IPS DF 6.9 (cell line): ENCODE measurements at places on chromosomes 7 and 10.

DNA sequence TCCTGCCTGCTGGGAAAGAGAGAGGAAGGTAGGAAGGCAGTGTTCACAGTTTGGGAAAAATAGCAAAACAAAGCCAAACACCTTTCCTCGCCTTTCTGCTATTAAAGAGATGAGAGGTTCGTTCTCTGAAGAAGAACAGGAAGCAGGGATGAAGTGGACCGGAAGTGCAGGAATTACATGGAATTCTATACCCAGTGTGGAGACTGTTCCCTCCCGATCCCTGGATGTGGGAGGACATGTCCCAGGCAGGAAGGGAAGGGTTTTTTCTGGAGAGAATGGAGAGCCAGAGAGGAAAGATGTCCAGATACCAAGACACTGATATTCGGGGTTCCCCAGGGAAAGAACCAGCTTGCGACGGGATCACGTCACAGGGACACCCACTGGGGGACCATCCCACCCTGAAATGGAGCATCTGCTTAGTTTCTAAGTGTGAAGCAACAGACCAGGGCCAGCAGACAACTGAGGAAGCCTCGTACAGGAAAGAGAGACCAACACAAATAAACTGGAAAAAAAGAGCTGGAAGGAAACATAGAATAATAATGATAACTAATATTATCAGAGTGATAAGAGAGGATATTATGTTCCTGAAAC lies 187.6 kb downstream of the PRPF18 start:
- no peak for DNase-seq

DNA sequence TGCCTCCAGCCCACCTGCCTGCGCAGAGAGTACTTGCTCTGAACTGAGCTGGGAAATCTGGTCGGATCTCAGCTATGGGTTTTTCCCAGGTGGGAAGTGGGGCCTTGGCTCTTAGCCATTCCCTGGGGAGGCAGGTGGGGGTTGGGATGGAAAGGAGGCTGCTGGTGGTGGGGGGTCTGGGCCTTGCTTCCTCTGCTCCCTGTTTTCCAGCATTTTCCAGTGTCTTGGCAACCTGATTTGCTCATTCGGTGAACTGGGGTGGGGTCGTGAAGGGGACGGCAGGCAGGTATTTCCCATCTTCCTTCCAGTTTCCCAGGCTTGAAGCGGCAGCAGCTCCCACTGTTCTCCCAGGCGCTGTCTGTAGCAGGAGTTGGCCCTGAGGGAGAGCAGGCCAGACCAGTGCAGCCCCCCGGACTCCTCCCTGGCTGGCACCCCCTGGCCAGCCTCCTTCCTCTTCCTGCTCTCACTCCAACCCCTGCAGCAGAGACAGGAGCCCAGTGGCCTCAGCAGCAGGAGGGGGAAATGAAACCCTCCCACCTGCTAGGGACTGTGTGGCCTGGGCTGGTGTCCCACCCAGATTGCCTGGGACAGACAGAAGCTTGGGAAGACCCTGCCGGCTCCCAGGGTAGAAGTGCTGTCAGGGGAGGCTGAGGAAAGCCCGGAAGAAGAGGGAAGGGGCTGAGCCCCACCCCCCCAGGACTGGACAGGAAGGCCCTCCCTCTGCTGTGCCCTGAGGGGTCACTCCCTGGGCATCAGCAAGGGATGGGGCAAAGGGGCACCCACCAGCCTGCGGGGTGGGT lies 6.6 kb downstream of the TRIM8 start:
- DNase-seq = no peak

DNA sequence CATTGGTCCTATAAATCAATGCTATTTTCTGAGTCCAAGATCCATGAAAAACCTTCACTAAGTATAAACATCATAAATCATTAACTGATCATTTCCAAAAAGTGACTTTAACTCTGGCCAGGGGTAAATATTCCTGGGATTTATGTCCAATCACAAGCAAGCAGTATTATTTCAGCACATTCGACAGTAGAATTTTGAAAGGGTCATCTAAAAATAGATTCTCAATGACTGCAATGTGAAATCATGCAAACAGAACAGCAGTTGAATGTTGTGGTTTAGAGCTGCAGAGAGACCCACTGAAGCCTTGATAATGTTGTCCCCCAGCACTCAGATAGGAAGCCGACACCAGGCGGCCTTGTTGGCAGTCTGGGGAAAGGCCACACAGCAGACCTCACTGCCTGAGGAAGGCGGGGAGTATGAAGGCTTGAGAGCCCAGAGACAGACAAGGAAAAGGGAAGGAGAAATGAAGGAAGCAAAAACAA lies 38.1 kb downstream of the FAM107B start:
- no peak for DNase-seq

GRCh38 chr10:56091872-56092271 lies 269.2 kb downstream of the ZWINT start:
- no peak for DNase-seq

DNA sequence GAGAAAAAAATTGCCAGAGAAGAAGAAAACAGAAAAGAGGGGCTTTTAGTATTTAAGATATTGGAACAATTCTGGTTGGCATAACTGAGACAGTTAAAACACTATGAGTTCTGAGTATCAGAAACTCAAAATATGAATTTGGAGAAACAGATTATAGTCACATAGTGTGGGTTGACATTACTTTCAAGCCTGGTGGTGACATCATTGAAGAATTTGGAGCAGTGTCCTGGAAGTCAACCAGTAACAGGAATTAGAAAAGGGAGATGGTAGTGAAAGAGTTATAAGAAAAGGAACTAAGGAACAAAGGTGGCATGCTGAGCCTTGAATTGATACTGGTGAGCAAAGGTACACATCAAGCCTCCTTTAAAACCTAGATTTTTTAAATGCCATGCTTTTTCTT lies 88.2 kb downstream of the ZNF438 start:
- no peak for DNase-seq

DNA sequence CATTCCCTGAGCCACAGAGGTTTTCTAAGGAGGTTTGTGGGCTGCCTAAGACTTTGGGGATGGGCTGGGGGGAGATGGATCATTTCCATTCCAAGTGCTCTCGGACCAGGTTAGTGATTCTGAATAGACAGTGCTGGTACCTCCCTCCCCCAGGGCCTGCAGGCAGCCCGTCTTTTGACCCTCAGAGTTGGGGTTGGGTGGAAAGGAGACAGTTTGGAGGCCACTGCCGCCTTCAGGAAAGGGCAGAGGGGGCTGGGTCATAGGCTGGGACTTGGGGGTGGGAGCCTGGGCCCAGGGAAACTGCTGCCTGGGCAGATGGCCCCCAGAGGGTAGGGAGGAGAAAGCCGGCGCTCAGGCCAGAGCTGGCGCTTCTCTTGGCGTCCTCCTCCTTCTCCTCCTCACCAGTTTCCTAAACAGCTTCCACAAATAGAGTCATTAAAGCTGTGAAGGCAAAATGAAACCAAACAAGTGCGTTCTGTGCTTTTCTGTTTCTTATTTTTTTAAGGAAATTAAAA lies 4.4 kb downstream of the UNC5B start:
- DNase-seq = no peak

GRCh38 chr7:142188154-142188553 lies 69.7 kb downstream of the PRSS58 start:
- no peak for DNase-seq

DNA sequence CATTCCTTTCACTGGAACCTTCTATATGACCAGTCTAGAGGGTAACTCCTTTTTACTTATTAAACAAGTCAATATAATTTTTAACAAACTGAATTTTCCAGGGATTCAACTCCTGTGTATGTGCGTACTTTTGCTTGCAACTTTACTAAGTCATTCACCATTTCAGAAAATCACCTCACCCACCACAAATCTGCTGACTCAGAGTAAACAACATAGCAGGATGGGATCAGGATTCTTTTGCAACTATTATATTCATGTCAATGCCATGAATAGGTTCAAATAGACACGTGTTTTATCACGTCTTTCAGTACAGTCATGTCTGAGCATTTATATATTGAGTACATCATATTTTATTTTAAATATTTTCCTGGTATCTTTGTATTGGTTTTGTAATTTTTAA lies 14.5 kb downstream of the CTTNBP2 start:
- no peak for DNase-seq

- DNase-seq = no peak
Observed at GRCh38 chr10:57692255-57692980, 575.3 kb downstream of the IPMK start.

GRCh38 chr10:66654861-66655260 lies 271.0 kb upstream of the LRRTM3 start:
- no peak for DNase-seq

GRCh38 chr10:74153123-74153522 lies 2.1 kb downstream of the ADK start:
- DNase-seq = no peak

- no peak for DNase-seq
Observed at GRCh38 chr10:90440870-90441269, 417.0 kb downstream of the HTR7 start.

DNA sequence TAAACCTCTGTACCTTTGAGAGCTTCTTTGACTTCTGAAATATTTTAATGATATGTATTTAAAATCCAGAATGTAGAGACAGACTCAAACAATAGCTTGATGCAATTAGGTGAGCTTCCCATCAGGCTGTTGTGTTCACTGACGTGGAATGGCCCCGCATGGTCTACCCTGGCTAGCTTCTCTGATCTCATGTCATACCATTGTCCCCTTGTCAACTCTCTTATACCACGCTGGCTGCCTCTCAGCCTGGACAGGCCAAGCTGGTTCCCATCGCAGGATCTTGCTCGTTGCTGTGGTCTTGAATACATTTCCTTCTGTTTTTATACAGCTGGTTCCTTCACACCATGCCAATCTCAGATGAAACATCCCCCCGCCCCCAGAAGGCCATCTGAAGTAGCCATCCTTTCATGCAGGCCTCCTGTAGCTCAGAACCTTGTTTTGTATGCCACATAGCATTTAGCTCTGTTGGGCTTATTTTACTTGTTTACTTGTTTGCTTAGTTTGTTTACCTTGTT lies 84.2 kb downstream of the FANK1 start:
- DNase-seq = no peak

- DNase-seq = no peak
Observed at GRCh38 chr7:102931757-102932156, 19.0 kb downstream of the LRRC17 start.

GRCh38 chr10:99560277-99561126 lies 27.8 kb downstream of the NKX2-3 start:
- DNase-seq = no peak
